Bronchial smooth muscle cell (primary cell): ENCODE measurements at places on chromosomes 7 and 10. TPM values are rescaled to one million over a fixed set of nuclear protein-coding genes. Genes with fewer than 3 reads are reported as not detected.

The GSTO2 gene
- total RNA-seq, result 1.7 and 2.4 TPM in 2 replicates

The PCLO gene
- under 0.01 TPM in 2 replicates for total RNA-seq

The SEMA3E gene
- total RNA-seq, result 0.79 and 11.0 TPM in 2 replicates

The SPDYE5 gene
- not detected in 2 replicates for total RNA-seq

The TECTB gene
- not detected in 2 replicates for total RNA-seq

The HOXA4 gene
- total RNA-seq, result 0.34 and 0.47 TPM in 2 replicates

The FAM171A1 gene
- 11.3 and 12.4 TPM in 2 replicates for total RNA-seq

The CTAGE8 gene
- 0.16 and 0.60 TPM in 2 replicates for total RNA-seq

The COA1 gene
- total RNA-seq, result 21.0 and 30.3 TPM in 2 replicates

The SPDYE6 gene
- not detected in 2 replicates for total RNA-seq

The CCL26 gene
- total RNA-seq, result 1.4 TPM in 1 of 2 replicates, not detected in the other

The MEOX2 gene
- total RNA-seq, result 0.16 and 0.17 TPM in 2 replicates

The ANLN gene
- 2.1 and 10.9 TPM in 2 replicates for total RNA-seq

The AGBL3 gene
- total RNA-seq, result 0.32 and 0.52 TPM in 2 replicates

The OLAH gene
- not detected in 2 replicates for total RNA-seq

The PRPS1L1 gene
- total RNA-seq, result not detected in 2 replicates

The TSPAN12 gene
- total RNA-seq, result 2.0 and 3.9 TPM in 2 replicates

The ICA1 gene
- under 0.01 and 0.09 TPM in 2 replicates for total RNA-seq
